RWPE1 (cell line): ENCODE measurements at places on chromosomes 3 and 15.

- no peak for DNase-seq
Observed at GRCh38 chr3:38565339-38566214, 69.4 kb downstream of the EXOG start.

GRCh38 chr3:49158792-49159191, 7.3 kb downstream of the CCDC71 start:
- no peak for DNase-seq

GRCh38 chr3:152720951-152721718, 113.8 kb upstream of the P2RY1 start:
- DNase-seq: no peak

DNA sequence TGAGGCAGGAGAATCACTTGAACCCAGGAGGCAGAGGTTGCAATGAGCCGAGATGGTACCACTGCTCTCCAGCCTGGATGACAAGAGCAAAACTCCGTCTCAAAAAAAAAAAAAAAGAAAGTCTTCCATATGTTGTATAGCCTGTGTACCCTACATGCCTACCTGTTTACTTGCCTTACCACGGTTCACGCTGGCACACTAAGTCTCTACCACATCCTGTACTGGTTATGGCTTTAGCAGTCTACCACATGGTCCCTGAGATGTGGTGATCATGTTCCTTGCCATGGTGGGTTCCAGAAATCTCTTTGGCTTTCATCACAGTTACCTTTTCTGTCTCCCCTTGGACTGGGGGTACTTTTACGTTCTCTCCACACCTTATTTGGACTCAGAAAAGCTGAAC, 63.8 kb upstream of the TBC1D5 start:
- no peak for DNase-seq
